ENCODE measurements at places on chromosomes 16 and 17. TPM values are rescaled to one million over a fixed set of nuclear protein-coding genes. Genes with fewer than 3 reads are reported as not detected.

Gene KRT40
- not detected for total RNA-seq

Gene MRPS34
- 58.6 TPM for total RNA-seq

Gene HBA1
- total RNA-seq: not detected

Gene NKD1
- total RNA-seq: under 0.01 TPM

Gene HBM
- total RNA-seq: not detected

All from fibroblast of lung (primary cell).